ENCODE measurements at places on chromosomes 7 and 10.

- DNase-seq: no peak
These were observed 17.2 kb downstream of the TCF7L2 start for GRCh38 chr10:112967200-112967599.

- no peak for DNase-seq
These were observed 53.1 kb upstream of the C7orf33 start for GRCh38 chr7:148537435-148537834.

DNA sequence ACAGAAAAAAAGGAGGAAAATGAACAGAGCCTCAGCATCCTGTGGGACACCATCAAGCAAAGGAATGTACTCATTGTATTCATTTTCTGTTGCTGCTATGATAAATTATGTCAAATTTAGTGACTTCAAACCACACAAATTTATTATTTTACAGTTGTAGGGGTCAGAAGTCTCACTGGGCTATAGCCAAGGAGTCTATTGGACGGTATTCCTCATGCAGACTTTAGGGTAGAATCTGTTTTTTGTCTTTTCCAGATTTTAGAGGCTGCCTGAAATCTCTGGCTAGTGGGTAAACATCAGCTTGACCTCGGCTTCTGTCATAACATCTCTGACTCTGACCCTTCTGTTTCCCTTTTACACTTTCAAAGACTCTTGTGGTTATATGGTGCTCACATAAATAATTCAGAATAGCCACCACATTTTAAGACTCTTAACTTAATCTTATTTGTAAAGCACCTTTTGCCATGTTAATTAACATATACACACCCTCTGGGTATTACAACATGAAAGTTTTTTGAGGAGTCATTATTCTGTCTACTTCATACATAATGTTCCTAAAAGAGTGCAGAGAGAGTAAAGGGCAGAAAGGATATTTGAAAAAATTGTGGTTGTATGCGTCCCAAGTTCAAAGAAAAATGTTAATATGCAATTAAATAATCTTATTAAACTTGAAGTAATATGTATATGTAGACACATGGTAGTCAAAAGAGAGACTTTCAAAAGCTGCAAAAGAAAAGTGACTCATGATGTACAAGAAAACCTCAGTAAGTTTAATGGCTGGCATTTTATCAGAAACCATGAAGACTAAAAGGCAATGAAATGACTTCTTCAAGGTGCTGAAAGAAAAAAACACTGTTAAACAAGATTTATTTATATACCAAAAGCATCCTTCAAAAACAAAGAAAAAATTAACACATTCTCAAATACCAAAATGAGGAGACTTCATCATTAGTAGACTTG lies 70.8 kb upstream of the MEOX2 start:
- no peak for DNase-seq

DNA sequence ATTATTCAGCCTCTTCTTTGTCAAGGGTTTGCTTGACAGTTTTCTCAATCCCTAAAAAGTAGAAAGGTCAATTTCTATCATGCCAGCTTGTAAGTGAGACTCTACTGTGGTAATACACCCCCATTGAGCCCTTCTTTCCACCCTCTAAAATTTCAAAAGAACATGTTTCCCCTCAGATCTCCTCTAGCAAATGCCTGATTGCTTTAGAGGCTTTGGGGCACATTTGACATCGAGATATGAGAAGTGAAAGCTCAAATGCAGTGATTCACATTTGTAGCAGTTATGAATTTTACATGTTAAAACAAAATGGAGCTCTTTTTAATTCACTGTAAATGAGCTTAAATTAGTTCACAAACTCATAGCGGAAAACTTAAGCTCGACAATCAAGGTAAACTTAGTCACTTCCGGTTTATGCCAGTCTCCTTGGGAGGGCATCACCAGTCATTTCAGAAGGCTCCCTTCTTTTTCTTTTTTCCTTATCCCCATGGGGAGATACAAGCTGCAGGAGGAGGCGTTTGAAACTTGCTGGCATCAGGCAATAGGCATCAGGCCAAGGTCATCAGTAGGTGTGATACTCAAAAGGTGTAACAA lies 55.3 kb upstream of the ADO start:
- DNase-seq: no peak

GRCh38 chr10:61081301-61081700 lies 137.3 kb upstream of the RHOBTB1 start:
- no peak for DNase-seq

- no peak for DNase-seq
These were observed 19.2 kb downstream of the KCP start for GRCh38 chr7:128891110-128891941.

DNA sequence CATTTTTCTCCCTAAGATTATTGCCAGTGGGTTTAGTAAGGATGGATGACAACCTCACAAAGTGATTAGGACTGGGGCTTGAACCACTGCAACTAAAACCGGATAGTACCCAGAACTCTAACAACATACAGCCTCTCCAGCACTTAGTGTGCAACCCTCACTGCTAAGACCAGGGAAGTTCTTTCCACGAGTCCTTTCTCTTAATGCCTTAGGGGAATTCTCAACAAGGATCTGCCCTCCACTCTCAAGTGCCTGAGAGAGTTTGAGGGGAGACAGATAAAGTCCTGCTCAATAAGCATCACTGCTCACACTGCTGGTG lies 104.6 kb downstream of the NRP1 start:
- DNase-seq: no peak

DNA sequence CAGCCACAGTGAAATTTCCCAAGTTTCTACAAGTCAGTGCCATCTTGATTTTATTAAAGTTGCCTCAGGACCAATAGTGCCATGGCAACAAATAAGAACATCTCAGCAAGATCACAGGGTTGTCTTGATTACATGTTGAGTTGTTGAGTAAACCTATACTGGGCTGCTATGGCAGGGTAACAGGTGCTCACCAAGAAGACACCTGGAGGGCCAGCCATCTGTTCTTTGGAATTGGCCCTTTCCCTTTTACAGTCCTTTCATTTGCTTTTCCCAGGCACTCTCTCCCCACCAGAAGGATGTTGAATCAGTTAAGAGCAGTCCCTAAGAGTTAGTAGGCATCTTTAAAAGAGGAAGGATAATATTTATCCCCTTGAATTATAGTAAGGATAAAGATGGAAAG lies 582.0 kb downstream of the TNS3 start:
- no peak for DNase-seq

DNA sequence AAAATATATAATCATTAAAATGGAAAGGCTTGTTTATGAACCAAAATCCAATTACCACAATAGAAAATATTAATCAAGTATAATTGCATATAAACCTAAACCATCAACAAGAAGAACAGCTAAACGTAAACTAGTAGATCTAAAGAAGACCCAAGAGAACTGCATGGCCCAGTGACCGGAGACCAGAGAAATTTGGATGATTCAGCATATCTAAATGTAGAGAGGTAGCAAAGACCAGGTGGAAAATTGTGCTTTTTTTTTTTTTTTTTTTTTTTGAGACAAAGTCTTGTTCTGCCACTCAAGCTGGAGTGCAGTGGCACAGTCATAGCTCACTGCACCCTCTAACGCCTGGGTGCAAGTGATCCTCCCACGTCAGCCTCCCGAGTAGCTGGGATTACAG lies 207.2 kb upstream of the SEMA3E start:
- DNase-seq: no peak

- peak; percentile 82 for DNase-seq
These were observed 9.0 kb downstream of the MTURN start for GRCh38 chr7:30143748-30144251.

DNA sequence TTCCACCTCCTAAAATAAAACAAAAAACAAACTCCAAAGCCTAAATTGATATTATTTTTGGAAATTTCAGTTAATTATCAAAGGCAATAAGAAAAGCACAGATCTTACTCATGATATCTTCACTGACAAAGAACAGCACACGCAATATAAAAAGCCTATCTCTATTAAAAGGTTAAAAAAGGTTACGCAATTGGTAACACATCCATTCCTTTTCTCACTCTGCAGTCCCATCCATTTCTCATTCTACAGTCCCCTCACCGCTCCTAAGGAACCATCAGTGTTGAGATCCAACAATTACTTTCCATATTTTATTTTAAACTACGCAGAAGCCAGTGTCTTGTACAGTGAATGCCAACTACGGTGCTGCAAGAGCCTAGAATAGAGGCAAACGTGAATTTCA lies 1.3 kb downstream of the SEC61G start:
- DNase-seq: no peak

GRCh38 chr10:107727767-107728317 lies 563.3 kb upstream of the SORCS1 start:
- no peak for DNase-seq

- no peak for DNase-seq
These were observed 16.6 kb downstream of the ZNF777 start for GRCh38 chr7:149444287-149444686.

DNA sequence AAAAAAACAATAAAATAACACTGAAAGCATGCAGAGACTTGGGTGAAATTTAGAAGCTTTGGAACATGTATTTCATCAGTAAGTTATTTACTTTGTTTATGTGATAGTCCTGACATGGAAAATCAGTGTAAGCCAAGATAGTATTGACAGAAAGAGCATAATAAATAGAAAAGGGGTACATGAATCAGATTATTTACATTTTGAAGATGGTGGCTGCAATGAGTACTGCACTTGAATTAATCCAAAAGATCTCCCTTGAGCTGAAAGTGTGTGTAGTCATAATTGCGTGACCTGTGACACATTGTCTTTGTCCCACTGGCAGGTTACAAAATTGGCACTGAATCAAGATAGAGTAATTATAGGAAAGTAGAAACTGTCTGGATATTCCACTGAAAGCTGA lies 562.9 kb downstream of the GFRA1 start:
- DNase-seq: no peak

GRCh38 chr10:121708728-121709674 lies 110.8 kb upstream of the FGFR2 start:
- DNase-seq: no peak

DNA sequence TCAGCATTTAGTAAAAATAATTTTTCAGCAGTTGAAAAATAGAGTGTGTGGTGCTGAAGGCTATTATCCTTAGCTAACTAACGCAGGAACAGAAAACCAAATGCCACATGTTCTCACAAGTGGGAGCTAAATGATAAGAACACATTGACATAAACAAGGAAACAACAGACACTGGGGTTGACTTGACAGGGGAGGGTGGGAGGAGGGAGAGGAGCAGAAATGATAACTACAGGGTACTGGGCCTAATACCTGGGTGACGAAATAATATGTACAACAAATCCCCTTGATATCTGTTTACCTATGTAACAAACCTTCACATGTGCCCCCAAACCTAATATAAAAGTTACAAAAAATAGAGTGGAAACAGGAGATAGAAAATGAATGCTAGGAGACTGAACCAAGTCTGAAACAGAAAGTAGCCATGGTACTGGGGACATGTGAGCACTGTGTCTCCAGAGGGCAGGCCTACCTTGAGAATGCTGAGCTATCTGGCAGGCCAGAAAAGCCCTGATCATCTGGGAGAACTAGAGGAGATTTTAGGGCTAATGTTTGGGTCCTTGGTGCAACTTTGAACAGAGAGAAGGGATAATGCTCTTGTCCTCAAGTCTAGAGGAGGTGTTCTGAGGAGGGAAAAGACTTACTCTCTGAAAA lies 4.7 kb upstream of the EFCAB10 start:
- DNase-seq: no peak

- DNase-seq: no peak
These were observed 35.3 kb downstream of the SLC16A9 start for GRCh38 chr10:59674215-59674836.

DNA sequence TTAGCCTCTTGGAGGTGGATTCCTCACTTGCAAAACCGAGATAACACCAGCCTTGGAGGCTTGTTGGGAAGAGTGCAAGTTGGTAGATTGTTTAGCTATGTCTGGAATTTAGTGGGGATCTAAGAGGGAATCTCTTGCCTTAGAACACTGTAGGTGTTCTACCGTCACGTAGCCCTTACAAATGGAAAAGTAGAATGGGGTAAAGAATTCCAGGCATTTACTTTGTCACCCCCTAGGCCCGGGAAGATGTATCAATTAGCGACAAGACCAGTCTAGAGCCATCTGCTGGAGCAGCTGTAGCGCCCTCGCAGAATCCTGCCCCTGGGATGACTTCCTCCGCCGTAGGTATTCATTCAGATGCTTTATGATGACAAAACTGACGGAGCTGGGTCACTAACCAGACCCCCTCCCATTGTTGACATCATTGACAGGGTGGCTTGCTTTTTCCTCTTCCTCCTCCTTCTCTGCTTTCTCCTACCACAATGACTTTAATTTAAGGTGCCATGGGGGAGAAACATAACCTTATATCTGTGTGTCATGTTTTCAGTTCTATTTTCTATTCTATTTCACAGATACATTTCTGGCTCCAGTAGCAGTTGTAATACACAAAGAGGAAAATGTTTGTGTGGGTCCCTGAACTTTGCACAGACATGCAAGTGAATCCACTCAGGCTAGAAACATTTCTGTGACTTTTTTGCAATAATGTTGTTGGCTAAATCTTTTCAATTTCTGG lies 262.6 kb upstream of the LYZL1 start:
- no peak for DNase-seq

DNA sequence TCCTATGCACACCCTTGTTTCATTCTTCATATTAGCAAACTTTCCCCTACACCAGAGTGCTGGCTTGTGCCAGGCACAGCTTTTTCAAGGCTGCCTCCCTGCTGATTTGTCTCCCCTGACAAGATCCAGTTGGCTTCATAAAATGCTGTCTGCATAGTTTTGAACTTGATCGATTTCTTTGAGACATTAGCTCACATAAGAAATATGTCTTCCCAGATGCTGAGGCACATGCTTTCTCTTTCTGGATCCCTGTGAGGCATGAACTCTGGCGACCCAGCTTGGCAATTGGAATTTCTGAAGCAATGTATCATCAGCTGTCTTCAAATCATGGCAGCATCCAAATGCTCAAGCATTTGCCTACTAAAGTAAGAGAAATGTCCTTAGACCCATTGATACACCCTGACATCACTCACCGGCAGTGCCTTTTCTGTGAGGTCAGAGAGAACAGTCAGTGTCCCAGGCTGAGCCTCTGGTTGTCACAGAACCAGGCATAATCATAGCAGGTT lies 616.4 kb upstream of the GHITM start:
- no peak for DNase-seq

- DNase-seq: peak; percentile 84
These were observed 14.8 kb downstream of the ADAM8 start for GRCh38 chr10:133261726-133262325.

GRCh38 chr10:87095236-87095945 lies 385 bp downstream of the SHLD2 start:
- DNase-seq: peak; percentile 20

DNA sequence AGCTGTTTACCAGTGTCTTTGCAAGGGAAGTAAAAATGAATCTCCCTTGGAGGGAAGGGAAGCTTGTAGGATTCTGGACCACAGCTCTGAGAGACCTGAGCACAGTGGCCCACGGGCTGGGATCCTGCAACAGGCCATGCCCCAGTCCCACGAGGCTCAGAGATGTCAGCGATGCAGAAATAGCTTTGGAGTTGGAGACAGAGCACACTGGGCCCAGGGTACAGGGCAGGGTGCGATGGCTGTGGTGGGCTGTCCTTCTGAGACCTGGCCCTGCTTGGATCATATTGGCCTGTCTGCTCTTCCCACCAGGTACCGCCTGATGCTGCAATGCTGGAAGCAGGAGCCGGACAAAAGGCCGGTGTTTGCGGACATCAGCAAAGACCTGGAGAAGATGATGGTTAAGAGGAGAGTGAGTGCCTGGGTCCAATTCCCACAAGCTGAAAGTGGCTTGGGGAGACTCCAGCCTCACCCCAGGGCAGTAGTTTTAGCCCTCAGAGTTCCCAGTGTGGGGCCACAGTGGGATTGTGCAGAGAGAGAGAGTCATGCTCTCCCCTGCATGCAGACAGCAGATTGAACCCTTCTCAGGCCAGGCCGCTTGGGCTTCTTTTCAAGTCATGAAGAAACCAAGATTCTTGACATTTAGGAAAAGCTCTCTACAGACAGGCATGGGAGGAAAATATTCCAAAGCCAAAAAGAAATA lies 13.5 kb upstream of the CSGALNACT2 start:
- no peak for DNase-seq

Measured in hematopoietic multipotent progenitor cell treated with erythropoietin and hydrocortisone succinate and interleukin-3 and kit ligand, for 15 days (in vitro differentiated cells).